ENCODE measurements at places on chromosomes 1 and 21. TPM values are rescaled to one million over a fixed set of nuclear protein-coding genes. Genes with fewer than 3 reads are reported as not detected.

DNA sequence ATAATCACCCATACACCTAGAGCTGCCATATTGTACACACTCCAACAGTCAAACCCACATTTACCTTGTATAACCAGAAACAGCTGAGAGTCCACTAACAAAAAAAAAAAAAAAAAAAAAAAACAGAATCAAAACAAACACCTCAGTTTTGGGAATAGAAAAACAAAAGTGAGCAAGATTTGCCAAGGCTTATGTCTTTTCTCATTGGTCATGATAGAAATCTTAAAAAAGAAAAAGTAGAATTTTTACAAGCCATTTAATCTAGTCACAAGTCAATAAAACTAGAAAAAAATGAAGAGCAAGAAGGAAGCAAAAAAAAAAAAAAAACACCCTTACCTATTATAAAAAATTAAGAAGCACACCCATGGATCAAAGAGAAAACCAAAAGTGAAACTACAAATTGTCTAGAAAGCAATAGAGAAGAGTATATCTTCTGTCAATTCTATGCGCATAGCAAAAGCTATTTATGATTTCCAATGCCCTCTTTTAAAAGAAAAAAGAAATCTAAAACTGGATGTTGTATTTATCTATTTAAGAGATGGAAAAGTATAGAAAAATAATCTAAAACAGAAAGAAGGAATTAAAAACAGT is 113.2 kb upstream of the GALNT2 start:
- DNase-seq = no peak

DNA sequence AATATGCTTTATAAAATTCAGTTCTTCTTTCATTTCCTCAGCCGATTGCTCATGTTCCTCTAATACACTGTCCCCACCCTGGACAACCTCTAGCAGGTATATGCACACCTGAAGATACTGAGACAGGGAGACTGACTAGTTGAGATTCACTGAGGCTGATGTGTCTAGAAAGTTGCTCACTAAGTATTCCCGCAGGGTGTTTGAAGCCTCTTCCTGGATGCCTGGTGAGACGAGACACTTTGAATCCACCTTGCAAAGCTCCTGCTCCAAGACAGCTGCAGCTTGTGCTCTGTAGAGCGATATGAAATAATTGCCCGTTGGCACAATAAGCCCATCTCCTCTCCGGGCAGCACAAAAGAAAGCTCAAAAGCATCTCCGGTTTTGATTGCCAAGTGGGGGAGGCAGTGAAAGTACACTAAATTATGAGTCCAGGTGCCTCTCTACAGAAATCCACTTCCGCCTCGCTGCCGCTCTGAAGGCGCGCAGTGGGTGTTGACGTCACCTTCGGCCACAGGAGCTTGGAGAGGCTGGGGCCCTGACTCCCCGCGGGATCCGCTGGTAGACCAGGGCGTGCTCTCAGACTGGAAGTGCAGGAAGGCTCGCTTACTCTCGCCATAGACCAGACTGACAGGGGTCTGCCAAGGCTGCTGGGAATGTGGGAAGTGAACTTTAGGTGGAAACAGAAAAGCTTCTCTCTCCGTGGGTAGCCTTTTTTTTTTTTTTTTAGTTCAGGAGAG is 46.3 kb downstream of the GPA33 start:
- DNase-seq = no peak

DNA sequence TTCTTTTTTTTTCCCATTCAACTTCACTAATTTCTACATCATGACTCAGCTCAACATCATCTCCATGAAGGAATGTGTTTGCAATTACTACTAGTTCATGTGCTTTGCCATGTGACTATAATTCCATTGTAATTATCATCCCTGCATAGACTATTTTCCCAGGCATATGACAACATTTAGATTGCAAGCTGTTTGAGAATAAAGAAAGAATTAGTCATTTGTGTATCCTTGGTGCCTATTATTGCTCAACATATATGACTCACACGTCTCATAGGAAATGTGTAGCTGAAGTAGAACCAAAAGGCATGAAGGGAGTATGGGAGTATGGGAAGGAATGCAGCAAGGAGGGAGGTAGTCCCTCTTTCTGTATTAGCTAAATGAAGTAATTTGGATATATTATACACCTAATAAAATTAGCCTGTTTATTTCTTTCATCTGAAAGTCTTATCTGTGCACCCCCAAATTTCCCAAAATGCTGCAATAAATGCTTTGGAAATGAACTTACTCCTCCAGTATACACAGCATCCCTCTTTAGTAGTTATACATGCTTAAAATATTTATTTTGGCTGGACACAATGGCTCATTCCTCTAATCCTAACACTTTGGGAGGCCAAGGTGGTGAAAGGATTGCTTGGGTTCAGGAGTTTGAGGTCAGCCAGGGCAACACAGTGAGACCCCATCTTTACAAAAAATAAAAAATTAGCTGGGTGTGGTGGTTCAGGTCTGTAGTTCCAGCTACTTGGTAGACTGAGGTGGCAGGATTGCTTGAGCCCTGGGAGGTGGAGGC is 316.9 kb upstream of the ADGRL4 start:
- DNase-seq = no peak

Gene AQP10
- total RNA-seq = not detected
